ENCODE measurements at places on chromosomes 1 and 21.

- DNase-seq = no peak
These were observed 11.9 kb downstream of the FGGY start for GRCh38 chr1:59308839-59309238.

- no peak for DNase-seq
These were observed 48.4 kb downstream of the SLAMF6 start for GRCh38 chr1:160474392-160475242.

- DNase-seq = peak; percentile 79
These were observed 10.1 kb upstream of the SESN2 start for GRCh38 chr1:28249013-28249865.

DNA sequence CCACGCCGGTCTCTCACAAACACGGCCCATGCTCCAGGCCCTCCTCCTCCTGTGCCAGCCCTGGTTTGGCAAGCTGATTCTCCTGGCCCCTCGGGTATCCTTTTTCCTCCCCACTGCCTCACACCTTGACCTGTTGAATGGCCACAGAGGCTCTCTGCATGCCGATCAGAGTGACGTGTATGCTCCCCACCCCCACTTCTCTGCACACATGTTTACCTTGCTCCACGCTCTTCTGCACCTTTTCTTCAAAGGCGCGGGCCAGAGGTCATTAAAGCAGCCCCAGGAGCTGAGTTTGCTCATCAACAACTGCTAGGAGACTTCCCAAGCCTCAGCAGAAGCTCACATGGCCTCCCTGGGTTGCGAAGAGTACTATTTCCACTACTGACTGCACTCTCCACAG lies 139.3 kb upstream of the EDN2 start:
- no peak for DNase-seq

- DNase-seq = peak; percentile 43
These were observed at the start of gene GIPC2 for GRCh38 chr1:78045926-78046778. GIPC2 (plus strand) TSS chr1:78045966; CDS start chr1:78046095, 129 bp downstream.

DNA sequence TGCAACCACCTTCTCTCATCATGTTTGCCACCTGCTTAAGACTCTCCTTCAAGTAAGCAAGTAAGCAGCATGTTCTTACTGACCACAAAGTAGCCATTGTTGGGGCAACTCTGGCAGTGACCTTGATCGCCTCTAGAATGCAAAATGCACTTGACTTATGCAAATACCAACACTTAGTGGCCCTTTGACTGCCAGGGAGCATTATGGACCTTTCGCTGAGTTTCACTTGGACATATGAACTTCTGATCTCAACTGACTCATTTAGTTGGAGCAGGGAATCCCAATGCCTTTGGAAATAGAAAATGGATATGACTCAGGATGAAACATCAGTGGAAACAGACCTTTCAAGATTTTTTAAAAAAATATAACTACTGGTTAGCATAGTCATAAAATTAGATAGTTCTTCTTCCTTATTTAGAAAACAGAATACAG lies 6.1 kb upstream of the PLA2G5 start:
- DNase-seq = no peak

DNA sequence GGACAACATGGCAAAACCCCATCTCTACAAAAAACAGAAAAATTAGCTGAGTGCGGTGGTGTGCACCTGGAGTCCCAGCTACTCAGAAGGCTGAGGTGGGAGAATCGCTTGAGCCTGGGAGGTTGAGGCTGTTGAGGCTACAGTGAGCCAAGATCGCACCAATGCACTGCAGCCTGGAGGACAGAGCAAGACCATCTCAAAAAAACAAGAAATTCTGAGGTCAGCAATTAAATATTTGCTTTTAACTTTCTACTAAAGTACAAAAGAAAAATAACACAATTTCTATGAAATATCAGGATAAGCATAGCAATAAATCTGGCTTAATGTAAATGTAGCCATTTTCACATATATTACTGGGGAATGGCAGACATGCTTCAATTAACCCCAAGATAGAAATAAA lies 9.9 kb downstream of the PPP1R15B start:
- no peak for DNase-seq

DNA sequence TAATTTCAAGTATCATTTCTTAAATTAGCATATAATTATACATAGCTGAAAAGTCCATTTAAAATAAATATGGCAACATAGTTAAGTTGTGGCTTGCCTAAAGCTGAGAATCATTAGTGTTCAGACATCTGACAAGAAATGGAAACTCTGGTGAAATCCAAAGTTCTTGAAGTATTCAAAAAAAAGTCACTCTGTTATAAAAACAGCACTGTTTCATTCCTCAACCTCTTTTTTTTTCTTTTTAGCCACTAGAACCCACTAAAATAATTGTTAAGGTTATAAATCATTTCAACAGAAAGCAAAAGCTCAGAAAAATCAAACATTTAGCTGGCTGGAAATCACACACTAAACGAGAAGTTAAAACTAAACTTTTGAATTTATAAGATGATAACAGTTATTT lies 476.7 kb downstream of the LTN1 start:
- DNase-seq = no peak

GRCh38 chr1:61182049-61182448 lies 99.7 kb downstream of the NFIA start:
- DNase-seq = no peak

DNA sequence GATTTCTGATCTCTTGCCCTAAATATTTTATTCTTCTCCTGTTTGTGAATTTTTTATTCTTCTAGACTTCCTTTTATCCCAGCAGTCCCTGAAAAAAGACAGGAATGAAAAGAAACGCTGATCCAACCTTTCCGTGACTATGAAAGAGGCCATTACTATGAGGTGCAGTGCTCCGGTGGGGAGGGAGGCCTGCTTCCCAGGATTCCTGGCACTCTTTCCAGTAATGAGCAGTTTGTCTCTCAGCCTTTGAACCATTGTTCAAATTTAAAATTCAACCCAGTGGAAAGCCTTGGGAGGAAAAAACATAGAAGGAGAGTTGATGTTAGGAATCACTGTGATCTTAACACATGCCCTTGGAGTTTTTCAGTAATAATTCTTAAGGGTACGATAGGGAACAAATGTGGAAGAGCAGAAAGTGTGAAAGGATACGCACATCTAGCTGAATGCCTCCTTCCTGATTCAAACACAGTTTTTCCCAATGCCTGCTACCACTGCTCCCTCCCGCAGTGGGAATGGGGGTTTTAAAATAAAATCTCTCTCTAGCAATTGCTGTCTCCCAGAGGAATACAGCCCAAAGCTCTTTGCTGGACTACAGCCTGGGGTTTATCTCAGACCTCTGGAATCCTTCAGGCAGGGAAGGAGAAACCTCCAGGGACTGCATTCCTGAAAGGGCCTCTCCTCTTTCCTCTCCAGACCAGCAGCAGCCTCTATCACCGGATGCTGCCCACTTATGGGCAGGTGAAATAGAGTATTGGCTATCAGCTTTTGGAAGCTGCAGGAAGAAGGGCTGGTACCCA lies 6.1 kb downstream of the IER5 start:
- no peak for DNase-seq

DNA sequence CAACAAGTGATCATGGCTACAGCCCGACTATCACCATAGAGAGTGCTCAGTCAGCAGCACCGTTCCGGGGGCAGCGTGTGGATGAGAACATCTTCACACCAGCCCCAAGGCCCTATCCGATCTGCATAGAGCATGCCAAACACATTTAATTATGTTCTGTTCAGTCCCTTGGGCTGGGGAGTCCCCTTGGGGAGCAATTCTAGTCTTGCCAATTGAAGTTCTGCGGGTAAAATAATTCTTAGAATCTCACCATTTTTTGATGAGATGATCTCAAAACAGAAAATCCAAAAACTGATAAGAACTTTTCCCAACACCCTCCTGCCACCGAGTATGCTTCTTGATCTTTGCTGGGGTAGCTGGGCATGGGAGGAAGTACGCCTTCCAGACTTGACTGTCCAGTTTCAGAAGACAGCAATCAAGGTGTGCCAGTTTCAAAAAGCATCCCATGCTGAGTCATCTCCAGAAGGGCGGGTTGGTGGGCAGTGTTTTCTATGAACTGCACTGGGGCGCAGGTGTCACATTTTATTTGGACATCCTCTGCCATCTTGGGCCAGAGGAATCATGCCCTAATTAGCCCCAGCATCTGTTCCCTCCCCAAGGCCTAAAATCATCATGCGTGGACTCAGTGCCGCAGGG lies 20.8 kb upstream of the PTPRF start:
- no peak for DNase-seq

DNA sequence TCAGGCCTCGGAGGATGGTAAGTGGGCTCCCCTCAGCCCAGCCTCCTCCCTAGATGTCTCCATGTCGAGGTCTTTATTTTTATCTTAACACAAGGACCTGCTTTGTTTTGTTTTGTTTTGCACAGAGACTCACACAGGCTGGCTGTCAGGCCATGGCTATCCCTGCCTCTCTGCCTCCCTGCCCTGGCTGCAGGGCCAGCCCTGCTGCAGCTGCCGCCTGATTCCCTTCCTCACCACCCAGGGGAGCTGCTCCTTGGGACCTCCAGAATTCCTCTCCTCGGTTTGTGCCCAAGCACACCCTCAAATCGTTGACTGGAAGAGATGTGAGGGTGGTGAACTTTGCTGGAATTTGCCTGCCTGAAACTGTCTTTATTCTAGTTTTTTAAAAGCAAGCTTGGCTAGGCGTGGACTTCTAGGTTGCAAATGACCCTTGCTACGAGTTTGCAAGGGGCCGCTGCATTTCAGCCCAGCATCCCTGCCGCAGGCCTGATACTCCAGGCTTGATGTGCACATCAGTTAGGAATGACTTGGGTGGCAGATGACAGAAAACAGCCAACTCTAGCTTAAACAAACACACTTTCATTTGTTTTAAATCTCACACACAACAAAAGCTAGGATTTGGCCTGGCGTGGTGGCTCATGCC lies 37.1 kb downstream of the WNT9A start:
- DNase-seq = no peak

DNA sequence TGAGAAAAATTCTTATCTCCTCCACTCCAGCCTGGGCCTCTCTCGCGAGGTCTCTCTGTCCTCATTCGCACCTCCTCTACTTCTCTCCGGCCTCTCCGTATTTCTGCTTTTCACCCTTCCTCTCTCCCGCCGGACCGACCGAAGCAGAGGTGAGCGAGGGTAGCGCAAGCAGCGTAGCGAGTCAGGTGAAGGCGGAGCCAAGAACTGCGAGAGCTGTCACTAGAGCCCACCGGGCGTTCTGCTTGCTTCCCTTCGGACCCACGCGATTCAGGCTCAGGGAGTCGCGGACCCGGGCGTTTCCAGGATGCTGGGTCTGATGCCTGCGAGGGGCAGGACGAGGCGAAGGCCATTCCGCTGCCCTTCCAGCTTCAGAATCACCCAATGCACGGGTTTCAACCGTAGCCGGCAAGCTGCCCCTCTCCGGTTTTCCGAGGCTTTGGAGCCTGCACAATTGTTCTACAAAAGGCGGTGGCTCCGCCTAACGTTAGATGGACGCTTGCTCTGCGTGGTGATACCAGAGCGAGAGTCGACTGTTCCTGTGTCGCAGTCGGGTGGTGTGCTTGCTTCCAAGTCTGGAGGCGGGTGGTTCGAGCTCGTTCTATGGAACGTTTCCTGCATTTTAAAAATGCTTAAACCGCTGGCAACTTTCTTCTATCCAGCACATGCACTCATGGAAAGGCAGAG lies 310.2 kb downstream of the FAM72C start:
- no peak for DNase-seq

DNA sequence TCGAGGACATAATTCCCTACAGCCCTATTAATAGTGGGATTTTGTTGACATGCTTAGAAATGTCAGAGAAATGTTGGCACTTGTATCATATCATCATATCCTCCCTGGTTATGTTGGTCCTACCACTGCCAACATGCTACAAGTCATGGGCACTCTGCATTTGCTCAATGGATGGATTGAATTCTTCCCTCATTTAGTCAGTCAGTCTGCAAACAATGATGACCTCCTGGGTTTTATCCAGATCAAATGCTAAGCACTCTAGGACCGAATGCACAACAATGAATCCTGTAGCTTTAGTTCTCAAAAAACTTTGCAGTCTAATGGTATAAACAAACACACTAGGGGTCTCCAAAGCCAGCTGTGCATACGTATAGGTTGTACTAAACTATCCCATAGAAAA lies 357.2 kb upstream of the DPYD start:
- no peak for DNase-seq

- no peak for DNase-seq
These were observed 5.1 kb downstream of the IFFO2 start for GRCh38 chr1:18951416-18951815.

DNA sequence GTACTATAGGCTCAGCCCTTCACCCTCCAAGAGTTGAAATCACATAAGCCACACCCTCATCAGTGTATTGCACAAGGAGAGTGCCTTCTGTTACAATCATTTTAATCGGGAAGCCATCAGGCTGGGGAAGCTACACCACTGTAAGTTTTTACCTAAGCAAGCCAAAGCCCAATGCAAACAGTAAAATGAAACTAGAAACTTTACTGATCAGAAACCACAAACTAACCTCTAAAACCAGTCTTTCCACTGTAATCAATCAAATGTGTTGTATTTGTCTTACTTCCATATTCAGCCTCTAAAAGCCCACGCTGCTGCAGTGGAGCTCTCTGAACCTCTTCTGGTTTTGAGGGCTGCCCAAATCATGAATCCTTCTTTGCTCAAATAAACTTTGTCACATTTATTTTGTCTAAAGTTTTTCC lies 26.2 kb downstream of the CAPN8 start:
- DNase-seq = peak; percentile 15

DNA sequence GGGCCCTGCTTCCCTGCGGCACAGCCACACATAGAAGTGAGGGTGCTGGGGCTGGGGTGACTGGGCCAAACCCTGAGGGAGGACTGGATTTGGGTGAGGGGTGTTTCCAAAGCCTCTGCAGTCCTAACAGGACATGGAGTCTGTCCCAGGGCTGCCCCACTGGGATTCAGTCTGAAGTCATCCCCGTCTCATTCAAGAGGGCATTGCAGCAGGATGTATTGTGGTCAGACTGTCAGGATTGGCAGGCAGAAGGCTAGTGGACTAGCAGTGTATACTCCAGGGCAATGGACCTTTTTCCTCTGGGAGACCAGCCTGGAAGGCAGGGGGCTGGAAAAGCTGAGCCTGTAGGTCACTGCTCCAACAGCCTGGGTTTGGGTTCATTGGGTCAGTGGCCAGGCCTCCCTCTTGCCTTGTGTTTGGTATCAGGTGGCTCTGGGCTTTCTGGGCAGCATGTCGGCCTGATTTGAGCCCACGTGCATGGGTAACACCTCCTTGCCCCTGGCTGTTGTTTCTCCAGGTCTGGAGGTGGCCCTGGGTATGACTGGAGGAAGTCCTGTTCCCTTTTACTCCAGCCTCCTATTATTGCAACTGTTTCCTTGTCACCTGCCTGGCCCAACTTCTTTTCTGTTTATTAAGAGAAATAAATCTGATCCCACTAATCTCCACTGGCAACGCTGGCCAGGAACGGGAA lies 41.0 kb upstream of the SYNC start:
- no peak for DNase-seq
